ENCODE measurements at places on chromosomes 6 and 20. TPM values are rescaled to one million over a fixed set of nuclear protein-coding genes. Genes with fewer than 3 reads are reported as not detected.

GRCh38 chr6:79208816-79209215 lies 25.7 kb downstream of the HMGN3 start:
- DNase-seq = no peak

DNA sequence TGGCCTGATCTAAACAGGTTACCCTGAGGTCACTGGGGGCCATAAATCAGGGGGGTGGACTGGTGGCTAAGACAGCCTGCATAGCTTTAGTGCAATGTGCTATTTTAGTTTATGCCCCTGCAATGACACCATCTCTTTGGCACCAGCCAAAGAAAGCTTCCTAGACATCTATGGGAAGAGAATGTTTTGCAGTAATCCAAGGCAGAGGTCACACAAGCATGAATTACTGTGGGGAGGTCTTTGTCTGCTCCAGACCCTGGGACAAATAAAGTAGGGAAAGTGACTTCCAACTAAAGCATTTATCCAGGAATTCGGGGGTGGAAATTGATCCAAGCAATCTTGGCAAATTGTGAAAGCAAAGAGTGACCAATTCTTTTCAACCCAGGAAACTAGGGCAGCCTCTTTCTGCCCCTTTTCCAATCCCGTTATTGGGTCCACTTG lies 5.3 kb downstream of the RIPOR2 start:
- no peak for DNase-seq

DNA sequence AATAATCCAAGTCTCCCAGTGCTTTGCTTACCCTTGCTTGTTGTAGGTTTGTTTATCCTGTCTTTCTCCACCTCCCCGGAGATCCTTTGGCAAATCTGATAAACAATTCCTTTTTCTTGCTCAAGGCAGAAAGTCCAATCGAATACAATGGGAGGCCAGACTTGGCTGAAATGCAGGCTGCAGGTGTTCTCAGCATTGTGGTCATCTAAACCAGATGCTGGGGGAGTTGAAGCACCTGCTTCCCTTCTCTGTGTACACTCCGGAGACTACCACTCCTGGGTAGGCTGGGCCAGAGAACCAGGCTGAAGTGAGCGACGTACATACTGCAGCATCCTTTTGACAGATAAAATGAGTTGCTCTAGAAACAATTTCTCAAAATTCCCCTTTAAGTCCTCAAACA lies 82.6 kb upstream of the PREP start:
- no peak for DNase-seq

DNA sequence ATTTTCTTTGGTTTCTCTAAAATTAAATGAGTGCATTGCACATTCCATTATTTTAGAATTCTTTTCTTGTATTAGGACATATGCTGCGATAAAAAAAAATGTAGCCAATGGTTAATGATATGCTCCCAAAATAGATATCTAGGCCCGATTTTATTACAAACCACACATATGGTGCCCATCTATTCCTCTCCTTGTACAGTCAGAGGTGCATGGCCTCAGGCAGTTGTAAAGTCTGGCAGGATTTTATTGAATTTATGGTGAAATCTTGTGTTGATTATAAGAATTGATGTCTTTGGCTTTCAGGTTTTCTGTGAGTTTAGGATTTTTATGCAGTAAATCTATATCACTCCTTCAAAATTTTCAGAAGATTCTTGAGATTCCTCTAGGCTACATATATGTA lies 192.2 kb downstream of the RFPL4B start:
- no peak for DNase-seq

- DNase-seq = no peak
Measured at GRCh38 chr6:165403006-165403595, 93.7 kb upstream of the C6orf118 start.

DNA sequence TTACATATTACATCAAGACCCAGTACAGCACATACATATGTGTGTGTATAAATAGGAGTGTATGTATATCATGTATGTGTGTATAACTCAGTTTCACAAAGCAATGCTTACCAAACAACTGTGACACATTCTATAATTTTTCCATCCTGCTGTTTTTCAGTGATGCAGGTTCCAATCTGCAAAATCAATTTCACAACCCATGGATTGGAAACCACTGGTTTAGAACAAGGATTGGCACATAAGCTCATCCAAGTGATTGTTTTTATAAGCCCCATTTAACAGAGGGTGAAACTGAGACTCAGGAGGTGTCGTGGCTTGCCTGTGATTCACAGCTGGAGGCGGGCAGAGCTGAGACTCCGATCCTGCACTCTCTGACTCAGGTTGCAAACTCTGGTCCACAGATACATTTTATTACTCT lies 158.2 kb downstream of the ZMYND8 start:
- no peak for DNase-seq

- DNase-seq = no peak
Measured at GRCh38 chr20:53940907-53941545, 129.4 kb downstream of the BCAS1 start.

GRCh38 chr20:2000285-2000684 lies 6.4 kb upstream of the PDYN start:
- no peak for DNase-seq

GRCh38 chr6:72657407-72658197 lies 35.7 kb downstream of the KCNQ5 start:
- DNase-seq = no peak

The RIPPLY2 gene
- not detected for total RNA-seq

The POPDC3 gene
- 35.1 TPM for total RNA-seq

The TDRD6 gene
- 0.86 TPM for total RNA-seq

The ENPP5 gene
- 2.9 TPM for total RNA-seq

The HLA-DRA gene
- 94.0 TPM for total RNA-seq

The MCHR2 gene
- total RNA-seq = not detected

Data from cardiac septum (tissue), 1 donor.